Iris pigment epithelial cell (primary cell): ENCODE measurements at places on chromosomes 2 and 18.
A peak's percentile ranks its signal among the peaks of the same experiment; 100 is the strongest.

DNA sequence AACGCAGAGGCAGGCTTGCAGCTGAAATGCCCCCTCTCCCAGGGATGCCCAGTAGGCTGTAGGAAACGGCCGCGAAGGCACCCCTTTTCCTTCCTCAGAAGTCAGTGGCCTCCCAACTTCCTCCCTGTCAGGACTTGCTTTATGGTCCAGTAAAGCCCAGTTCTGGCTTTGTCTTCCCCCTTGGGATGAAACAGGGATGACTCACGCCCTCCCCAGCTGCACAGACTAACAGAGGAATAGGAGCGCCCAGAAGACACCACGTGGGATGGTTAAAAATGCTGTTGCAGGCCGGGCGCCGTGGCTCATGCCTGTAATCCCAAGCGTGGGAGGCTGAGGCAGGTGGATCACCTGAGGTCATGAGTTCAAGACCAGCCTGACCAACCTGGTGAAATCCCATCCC, 6.9 kb downstream of the CREG2 start:
- DNase-seq: peak; percentile 70

DNA sequence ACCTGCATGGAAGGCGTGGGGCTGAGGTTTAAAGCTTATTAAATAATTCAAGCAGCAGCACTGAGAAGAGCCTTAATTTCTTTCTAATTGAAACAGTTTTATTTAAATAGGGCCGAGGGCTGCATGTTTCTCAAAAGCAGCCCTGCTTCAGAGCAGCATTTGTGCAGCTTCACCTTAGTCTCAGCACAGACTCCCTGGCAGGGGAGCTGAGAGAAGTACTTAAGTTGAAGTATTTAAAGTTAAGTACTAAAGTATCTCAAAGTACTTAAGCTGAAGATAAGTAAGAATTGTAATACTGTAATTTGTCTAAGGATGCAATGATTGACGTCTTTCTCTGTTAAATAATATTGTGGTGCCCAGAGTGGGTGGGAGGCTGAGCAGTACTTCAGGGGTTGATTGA, 31.4 kb downstream of the IMPA2 start:
- DNase-seq: no peak

DNA sequence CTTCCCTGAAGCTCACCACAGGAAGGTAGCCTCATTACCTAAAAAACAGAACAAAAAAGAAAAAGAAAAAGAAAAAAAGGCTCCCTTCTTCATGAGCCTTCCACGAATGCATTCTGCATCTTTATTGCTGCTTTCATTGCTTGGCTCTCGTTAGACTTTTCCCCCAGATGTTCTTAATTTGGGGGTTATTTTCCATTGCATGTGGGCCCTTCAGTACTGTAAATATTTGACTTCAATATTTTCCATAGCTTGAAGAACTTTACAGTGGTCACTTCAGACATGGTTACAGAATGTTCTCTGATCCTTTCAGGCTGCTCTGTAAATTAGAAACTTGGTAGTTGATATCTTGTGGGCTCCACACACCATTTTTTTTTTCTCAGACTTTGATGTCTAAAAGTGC, 65.6 kb upstream of the COPS8 start:
- no peak for DNase-seq

DNA sequence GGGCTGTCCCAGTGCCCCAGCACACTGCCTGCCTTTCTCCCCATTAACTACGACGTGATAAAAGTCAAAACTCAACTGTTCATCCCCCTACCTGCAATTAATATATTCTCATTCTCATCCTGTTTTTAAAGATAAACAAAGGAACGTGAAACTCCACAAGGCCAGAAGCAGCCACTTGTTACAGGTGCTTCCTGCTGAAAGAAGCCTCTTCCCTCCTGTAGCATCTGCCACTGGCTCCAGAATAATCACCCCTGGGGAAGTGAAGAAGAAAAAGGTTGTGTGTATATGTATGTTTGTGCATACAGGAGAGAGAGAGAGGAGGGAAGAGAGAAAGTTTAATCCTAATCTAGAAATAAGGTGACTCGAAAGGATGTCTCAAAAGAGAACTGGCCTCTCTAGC, 27.1 kb downstream of the KIAA2012 start:
- no peak for DNase-seq

DNA sequence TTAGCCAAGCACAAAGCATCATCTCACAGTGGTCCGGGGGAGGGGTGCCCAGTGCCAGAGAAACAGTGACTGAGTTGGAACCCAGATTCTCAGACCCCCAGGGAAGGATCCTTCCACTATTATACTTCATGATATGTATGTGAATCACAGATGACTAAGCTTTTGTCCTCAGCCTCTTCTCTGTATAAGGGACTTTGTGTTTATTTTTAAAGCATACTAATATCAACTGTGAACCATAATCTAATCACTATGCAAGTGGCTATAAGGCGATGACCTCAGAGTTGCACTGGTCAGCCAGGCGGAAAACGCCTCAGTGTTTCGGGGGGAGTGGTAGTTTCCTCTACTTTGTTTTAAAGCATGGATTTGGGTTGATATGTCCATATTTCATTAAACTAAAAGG, 160.4 kb upstream of the TMEM200C start:
- peak; percentile 78 for DNase-seq

GRCh38 chr2:137947728-137948336, 16.4 kb upstream of the HNMT start:
- peak; percentile 80 for DNase-seq

GRCh38 chr2:191246820-191247380, 1.7 kb downstream of the MYO1B start:
- DNase-seq: peak; percentile 26

DNA sequence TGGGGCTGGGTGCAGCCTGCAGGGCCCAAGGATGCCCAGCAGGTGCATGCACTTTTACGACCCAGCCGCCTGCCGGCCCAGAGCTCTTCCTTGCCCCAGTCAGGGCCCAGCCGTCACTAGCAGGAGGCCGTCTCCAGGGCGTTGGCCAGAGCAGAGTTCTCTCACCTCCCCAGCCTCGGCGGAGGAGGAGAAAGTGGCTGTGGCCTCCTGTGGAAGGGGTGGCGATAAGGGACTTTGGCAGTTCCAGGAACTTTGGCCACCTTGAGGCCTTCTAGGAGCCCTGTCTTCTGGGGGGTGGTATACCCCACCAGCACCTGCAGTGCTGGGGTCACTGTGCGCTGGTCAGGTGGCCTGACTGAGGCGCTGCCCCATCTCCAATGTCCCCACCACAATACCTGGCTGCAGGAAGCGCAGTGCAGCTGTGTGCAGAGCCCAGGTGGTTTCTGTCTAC, 22.0 kb downstream of the NPPC start:
- DNase-seq: no peak

DNA sequence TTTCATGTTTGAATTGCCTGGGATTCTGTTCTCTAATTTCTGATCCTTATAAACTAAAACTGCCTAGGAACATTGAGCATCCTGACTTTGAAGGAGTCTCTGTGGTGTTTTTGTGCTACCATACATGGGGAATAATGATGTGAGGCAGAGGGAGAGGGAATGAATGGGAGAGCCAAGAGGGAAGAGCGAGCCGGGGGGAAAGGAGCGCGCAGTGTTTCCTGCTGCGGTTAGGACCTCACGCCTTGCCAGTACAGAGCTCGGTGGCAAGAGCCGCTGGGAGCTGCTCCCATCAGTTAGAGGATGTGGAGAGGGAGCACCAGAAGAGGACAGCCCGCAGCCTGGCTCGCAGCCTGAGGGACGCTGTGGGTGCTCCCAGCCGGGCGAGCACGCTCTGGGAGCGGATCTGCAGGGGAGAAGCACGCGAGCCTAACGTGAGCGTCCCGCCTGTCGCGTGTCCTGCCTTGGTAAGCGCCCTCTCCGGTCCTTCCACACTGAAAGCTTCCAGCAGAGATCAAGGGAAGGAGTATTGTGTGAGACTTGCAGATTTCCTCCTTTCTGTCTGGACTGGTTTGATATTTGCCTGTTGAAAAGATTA, 114.7 kb downstream of the FAM210A start:
- peak; percentile 23 for DNase-seq

GRCh38 chr2:29270701-29271121, 155.5 kb downstream of the CLIP4 start:
- DNase-seq: no peak

DNA sequence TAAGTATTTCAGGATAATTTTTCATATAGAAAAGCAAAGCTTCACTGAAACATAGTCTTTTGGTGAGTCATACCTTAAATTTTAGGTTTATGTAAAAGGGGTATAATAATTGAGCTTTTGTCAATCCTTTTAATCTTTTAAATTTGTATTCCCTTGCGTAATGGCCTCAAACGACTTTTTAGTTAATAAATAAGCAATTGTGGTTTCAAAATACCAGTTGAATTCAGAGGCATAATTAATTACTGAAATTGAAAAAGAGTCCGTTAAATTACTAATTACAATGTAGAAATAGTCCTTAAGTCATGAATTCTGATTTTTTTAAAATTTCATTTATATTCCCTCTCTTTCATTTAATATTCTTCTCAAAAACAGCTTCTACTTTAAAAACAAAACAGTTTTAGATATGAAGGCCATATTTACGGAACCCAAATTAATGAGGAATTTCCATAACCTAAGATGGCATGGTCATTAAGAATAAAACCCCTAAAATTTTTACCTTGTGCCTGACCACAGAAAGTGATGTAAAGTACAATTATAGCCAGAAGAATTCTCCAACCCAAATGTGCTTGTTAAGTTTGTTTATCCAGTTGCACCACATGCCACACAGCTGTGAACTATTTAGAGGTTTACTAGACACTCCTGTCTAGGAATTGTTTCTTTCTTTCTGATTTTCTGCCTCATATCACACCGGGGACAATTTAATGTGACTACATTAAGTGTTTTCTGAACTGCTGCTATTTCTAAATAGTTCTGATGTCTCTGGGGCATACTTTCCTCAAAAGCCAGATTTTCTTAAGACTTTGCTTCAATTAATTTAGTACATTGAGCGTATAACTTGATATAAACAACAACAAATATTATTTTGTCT, 60.7 kb upstream of the ITGA4 start:
- DNase-seq: peak; percentile 36

- DNase-seq: no peak
Measured at GRCh38 chr2:106232638-106233349, 38.7 kb upstream of the UXS1 start.

DNA sequence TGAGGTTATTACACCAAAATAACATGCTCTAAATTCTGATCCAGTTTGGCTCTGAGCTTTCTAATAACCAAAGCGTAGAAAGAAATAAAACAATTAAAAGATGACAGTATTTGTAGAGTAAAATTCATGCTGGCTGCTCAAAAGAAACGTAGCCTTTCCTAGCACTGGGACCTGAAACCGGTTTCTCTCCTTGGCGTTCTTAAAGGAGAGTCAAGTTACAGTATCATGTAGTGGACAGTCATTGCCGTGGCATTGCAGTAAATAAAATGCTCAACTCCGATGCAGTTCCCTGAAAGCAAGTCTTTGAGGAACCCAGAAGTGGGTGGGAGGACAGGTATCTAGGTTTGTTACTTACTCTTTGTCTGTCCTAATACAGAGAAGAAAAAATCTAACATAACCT, 52.7 kb upstream of the ITM2C start:
- DNase-seq: no peak

DNA sequence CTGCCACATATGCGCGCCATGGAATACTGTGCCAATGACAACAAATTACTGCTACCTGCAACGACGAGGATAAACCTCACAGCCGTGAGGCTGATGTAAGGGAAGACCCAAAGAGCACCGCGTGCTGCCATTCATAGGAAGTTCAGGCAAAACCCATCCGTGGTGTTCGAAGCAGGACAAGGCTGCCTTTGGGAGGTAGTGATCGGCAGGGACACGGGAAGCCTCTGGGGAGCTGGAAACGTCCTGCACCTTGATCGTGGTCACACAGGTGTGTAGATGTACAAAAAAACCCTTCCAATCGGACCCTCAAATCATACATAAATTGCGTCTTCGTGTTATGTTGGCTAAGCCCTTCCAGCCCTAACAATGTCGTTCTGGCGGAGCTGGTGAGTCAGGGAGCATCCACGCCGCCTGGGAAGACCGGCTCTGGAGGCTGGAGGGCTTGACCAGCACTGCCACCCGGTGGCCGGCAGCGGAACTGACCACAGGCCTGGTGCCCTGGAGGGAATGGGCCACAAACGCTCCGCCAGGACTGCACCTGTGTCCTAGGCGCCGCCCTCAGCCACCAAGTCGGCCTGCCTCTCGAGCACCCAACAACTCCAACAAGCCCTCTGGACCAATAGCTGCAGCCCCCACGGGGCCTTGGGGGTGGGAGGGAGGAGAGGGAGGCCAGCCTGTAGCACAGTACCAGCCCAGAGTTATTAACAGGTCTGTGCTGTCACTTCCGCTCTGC, 4.1 kb upstream of the NEURL3 start:
- peak; percentile 85 for DNase-seq

DNA sequence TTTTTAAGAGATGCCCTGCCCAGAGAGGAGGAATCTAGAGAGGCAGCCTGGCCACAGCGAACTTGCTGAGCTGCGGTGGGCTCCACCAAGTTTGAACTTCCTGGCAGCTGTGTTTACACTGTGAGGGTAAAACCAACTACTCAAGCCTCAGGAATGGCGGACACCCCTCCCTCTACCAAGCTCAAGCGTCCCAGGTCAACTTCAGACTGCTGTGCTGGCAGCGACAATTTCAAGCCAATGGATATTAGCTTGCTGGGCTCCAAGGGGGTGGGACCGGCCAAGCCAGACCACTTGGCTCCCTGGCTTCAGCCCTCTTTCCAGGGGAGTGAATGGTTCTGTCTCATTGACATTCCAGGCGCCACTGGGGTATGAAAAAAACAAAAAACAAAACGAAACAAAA, 289.4 kb downstream of the KCNS3 start:
- DNase-seq: no peak
